ENCODE measurements at places on chromosomes 6 and 20. TPM values are rescaled to one million over a fixed set of nuclear protein-coding genes. Genes with fewer than 3 reads are reported as not detected.

Gene ACOT8
- total RNA-seq, result 20.4 TPM

- DNase-seq, result no peak
Measured at GRCh38 chr6:167508919-167509852, 184.3 kb downstream of the TTLL2 start.

DNA sequence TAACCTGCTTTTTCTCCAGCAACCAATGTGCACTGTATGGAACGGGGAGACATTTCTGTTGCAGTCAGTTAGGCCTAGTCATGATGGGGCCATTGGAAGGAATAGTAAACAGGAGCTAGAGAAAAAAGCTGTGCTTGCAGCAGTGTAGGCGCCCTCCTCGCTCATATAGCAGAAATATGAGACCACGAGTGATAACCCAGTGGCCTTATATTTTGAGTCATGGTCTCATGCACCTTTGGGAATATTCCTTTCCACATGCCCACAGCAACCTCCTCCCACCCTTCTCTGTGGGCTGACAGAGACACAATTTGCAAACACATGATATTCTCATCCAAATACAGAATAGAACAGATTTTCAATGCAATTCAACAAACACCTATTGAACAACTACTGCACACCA lies 248.9 kb upstream of the CITED2 start:
- no peak for DNase-seq

DNA sequence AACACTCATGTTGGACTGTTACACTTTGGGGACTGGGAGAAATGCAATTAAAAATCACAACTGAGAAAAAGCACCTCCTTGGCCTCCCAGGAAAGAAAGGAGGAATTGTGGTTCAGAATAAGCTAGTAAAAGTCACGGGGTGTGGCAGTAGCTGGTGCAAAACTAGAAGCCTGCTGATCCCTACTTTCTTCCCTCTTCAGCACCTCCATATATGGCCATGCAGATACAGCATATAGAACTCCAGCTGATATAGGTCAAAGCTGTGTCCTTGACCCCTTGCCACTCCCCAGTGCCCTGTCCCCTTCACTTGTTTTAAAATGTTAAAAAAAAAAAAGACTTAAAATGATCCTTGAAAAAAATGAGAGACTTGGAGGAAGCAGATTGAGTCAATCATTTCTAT lies 5.5 kb upstream of the FLRT3 start:
- no peak for DNase-seq

Gene MTCH1
- total RNA-seq, result 88.4 TPM

GRCh38 chr6:6405031-6405430 lies 84.6 kb upstream of the F13A1 start:
- DNase-seq, result no peak

- no peak for DNase-seq
Measured at GRCh38 chr20:50188287-50188688, 2.3 kb upstream of the CEBPB start.

Gene STX11
- 2.8 TPM for total RNA-seq

Gene KCNG1
- not detected for total RNA-seq

Gene HLA-DMA
- 3.2 TPM for total RNA-seq

Gene SPTLC3
- total RNA-seq, result 0.38 TPM

GRCh38 chr6:73391675-73392074 lies 3.0 kb upstream of the DDX43 start:
- DNase-seq, result no peak

Gene COL21A1
- total RNA-seq, result 1.4 TPM

DNA sequence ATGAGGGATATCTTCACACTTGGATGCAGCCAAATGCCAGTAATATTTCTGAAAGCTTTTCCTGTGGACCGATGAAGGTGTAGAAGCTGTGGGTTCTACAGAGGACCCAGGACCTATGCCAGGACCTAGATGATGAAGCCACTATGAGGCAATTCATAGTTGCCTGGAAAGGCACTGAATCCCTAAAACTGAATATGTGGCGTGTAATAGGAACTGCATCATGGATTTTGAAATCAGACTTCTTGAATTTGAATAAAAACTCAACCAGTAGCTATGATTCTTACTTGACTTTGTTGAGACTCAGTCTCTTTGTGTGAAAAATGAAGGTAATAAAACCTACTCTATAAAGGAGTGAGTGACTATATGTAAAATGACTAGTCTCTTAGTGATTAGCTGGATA lies 89.9 kb upstream of the SGK1 start:
- DNase-seq, result no peak
